ENCODE measurements at places on chromosomes 6 and 20. TPM values are rescaled to one million over a fixed set of nuclear protein-coding genes. Genes with fewer than 3 reads are reported as not detected.

Gene OVOL2
- not detected for polyA plus RNA-seq

- DNase-seq = no peak
Measured at GRCh38 chr20:61169874-61170273, 82.2 kb upstream of the CDH4 start.

GRCh38 chr6:113655761-113656160 lies 201.4 kb upstream of the MARCKS start:
- DNase-seq = no peak

GRCh38 chr6:129621252-129621651 lies 88.7 kb downstream of the ARHGAP18 start:
- DNase-seq = peak; percentile 46

DNA sequence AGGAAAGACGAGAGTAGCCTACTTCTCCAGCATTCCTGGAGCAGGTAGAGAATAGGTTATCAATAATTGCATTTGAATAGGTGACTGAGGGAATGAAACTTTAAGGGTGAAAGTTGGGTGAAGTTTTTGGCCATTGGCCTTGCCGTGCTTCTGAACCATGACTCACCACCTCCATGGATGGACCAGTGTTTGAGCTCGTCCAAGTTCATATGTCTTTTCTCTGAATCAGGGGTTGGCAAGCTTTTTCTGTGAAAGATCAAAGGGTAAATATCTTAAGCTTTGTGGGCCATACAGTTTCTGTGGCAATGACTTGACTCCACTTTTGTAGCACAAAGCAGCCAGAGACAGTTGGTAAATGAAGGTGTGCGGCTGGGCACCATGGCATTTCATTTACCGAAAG lies 31.8 kb downstream of the SNRNP48 start:
- no peak for DNase-seq

All from CD4-positive, CD25-positive, alpha-beta regulatory T cell (primary cell).